ENCODE measurements at places on chromosomes 13 and 19.

GRCh38 chr19:38228491-38229439 is 4.7 kb upstream of the DPF1 start:
- no peak for DNase-seq

- DNase-seq, result no peak
These were observed 22.7 kb downstream of the USP12 start for GRCh38 chr13:27148900-27149299.

- no peak for DNase-seq
These were observed 3.7 kb upstream of the BAX start for GRCh38 chr19:48950830-48951519.

DNA sequence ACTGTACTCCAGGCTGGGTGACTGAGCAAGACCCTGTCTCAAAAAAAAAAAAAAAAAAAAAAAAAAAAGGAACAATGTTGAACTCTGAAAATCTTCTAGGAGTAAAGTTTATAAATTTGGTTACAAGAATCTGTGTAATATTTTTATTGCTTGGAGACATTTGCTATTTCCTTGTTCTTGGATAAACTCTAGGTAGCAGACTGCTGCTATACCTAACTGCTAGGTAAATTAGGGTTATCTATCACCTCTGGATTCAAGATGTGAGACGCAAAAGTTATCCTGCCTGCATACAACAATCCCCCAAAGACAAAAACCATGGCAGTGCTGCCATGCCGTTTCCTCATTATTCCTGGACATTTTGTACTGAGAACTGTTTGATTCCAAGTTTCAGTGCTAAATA is 33.7 kb downstream of the UBL3 start:
- DNase-seq, result no peak

DNA sequence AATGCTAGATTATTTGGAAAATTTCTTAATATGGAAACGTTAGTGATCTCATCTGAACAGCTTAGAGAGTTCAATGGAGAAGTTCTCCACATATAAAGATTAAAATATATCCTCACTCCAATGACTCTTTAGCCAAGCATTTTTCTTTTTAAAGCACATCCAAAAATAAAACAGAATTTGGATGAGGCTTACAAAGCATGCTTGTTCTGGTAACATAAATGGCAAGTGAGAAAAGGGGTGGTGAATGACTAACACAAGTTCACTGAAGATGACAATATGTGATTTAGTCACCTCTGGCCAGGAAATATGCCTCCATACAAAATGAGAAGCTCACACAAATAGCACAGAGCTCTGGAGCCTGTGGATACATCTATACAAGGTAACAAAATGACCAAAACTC is 253.0 kb downstream of the PCDH20 start:
- DNase-seq, result no peak

GRCh38 chr19:21028969-21029268 is 8.5 kb downstream of the ZNF430 start:
- DNase-seq, result no peak

- no peak for DNase-seq
These were observed 1.2 kb downstream of the EEF1AKMT1 start for GRCh38 chr13:20772401-20773131.

GRCh38 chr19:38889803-38890202 is 9.6 kb downstream of the SIRT2 start:
- no peak for DNase-seq

- no peak for DNase-seq
These were observed 192.6 kb downstream of the MAB21L1 start for GRCh38 chr13:35283856-35284255.

- DNase-seq, result no peak
These were observed 42.6 kb downstream of the SIAH3 start for GRCh38 chr13:45808925-45809324.

DNA sequence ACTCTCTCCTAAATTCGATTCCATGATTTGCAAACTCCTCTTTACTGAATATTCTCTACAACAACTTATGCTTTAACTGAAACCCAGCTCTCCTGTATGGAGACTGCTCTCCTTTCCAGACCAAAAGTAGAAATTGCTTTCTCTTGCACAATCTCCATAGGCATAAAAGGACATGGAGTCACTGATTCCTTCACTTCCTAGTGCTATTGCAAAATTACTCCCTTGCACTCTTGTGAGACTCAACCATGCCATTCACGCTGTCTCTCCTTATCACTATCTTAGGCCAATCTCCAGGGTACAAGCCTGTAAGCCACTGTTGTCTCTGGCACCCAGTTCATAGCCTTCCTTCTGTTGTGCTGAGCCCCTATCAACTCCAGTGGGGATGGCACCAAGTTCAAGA is 30.6 kb downstream of the SERPINE3 start:
- DNase-seq, result no peak

DNA sequence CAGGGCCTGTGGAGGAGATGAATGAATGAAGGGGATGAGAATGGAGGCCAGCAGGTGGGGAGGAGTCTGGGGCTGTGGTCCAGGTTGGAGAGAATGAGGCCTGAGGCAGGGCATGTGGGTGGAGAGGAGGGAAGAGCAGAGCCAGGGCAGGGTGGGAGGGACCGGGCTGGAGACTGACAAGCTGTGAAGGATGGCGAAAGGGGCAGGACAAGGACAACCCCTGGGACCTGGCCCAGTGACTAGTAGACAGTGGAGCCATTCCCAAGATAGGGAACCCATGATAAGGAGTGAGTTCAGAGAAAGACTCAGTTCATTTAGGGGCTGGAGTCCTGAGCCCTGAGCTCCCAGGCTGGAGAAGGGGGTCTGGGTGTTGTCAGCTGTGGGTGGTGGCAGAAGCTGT is 3.0 kb downstream of the PTH2 start:
- DNase-seq, result no peak

- DNase-seq, result no peak
These were observed 109.6 kb downstream of the KLF5 start for GRCh38 chr13:73168226-73168952.

DNA sequence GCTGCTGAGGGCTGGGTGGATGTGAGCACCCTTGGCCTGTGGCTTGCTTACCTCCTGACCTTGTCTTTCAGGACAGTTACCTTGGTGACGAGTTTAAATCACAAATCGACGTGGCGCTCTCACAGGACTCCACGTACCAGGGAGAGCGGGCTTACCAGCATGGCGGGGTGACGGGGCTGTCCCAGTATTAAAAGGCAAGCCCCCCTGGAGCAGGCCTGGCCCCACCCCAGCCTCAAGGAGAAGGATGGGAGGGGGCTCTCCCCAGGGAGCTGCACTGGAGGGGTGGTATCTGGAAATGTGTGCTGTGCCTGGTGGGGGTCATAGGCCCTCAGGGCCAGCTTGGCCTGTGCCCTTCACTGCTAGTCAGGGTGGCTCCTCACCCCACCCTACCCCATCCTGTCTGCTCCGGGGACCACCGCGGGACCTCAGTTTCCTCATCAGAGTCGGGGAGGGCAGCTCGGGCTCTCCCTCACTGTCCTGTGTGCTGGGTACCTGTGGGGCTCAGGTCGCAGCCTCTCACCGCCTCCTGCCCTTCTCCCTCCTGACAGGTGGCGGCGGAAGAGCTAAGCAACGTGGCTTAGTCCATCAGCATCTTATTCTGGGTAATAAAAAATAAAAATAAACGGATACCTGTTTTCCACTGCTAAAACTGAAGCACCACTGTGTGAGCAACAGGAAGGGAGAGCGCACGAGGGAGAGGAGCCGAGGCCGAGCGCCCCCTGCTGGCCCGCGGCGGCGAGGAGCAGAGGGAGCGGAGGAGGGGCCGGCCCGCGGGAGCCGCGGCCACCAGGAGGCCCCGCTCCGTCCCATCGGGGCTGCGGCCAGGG is 29.8 kb downstream of the CERS1 start:
- DNase-seq, result no peak

DNA sequence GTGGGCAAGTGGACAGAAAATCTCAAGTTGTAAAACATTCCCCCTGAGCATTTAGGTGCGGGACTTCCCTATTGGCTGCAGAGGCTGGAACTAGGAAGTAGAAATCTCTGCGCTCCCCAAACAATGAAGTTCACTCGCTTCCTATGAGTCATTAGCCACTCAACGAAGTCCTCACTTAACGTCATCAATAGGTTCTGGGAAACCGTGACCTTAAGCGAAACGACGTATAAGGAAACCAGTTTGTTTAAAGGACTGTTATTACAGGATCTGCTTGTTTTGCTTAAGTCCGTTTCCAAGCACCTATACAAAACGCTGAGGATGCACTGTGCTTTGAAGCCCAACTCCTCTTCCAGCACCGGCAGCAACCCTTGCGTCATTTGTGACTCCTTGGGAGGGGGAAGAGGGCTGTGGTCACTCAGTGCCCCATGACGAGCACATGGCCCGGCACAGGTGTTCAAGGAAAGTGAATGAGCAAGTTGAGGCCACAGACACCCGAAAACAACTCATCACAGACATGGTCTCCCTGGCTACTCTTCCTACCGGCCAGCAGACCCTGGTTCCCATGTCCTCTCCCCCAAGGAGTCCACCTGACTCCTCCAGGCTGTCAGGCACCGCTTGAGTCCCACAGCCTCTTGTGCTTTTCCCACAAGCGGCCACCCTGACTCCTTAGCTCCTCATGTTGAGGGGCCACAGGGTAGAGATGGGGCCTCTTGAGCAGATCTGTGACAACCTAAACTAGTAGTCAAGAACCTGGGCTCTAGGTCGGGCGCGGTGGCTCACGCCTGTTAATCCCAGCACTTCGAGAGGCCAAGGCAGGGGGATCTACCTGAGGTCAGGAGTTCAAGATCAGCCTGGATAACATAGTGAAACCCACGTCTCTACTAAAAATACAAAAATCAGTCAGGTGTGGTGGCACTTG is 4.8 kb downstream of the RPS16 start:
- no peak for DNase-seq

DNA sequence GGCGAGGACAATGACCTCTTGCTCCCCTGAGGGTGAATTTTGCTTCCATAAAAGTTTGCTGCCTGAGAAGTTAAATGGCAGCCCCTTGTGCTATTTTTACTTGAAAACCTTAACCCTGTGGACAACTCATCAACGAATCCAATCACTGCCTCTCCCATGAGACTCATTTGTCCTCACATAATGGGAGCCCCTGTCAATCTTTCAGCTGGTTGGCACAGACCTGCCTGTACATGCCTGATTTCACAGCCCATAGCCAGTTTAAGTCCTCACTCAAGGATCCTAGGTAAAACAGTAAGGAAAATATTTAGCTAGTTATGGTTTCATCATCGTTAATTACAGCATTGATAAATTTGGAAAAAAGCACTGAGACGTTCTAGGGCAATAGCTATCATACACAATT is 207.4 kb downstream of the NHLRC3 start:
- DNase-seq, result no peak

DNA sequence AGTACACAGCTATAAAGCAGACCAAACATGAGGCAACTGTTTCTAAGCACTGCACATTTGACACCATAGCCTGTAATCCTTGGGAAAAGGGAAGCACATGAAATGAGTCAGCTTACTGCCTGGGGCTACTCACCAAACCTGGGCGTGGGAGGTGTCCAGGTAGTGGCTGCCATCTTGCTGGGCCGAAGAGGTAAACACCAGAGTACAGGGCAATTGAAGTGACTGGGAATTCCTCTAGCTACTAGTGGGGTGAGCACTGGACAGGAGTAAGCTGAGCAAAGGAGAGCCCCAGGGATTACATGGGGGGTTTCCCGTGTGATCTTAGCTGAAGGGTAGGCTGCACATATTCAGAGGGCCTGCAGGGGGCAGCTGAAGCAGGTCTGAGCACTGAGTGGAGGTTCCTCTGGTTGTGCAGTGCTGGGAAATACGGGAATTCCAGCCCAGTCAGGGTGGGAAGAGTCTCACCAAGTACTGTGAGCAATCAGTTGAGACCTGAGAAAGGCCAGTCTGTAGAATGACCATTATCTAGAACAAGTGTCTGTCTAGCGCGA is 140.5 kb downstream of the SLC7A1 start:
- no peak for DNase-seq

DNA sequence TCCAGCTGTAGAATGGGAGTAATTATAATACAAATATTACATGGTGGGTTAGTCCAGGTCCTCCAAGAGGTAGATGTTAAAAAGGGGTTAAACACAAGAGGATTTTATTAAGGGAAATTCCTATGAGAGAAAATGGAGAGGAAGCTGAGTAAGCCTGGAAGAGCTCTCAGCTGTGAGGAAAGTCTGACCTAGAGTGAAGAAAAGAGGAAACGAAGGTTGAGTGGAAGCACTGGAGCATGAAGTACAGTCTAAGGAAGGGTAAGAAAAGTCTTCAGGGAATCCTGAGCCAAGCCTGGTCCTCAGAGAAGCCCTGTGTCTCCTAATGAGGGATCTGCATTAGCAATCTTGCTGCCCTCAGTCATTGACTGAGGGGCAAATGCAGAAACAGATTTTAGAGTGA is 506.2 kb downstream of the GPC5 start:
- no peak for DNase-seq

DNA sequence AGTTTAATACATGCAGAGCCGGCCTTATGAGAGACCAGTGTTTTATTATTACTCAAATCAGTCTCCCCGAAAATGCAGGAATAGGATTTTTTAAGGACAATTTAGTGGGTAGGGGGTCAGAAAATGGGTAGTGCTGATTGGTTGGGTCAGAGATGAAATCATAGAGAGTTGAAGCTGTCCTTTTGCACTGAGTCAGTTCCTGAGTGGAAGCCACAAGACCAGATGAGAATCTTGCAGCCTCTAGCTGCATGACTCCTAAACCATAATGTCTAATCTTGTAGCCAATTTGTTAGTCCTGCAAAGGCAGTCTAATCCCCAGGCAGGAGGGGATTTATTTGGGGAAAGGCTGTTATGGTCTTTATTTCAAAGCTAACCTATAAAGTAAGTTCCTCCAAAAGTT is 1163.9 kb downstream of the DIAPH3 start:
- DNase-seq, result no peak

DNA sequence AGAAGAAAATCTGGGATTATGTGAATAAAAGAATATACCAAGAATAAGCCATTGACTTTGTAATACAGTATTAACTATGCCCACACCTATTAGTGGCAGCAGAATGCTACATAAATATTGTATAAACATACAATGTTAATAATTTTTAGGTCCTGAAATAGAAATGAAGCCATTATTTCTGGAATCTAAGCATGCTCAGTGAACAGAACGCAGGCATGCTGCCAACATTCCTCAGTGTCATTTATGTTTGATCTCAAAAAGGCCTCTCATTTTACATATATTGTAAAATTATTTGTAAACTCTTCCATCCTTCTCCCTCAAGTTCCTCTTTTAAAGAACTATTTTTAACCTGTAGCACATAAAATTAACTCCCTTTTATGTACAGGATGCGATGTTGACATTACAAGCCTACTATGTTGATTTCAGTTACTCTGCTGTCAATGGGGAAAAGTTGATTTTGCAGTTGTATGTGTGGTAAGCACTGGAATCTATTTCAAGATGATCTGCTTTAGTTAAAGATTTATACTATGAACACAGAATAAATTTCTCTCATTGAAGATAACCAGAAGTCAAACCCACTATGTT is 118.8 kb downstream of the VWA8 start:
- DNase-seq, result no peak

GRCh38 chr13:101626925-101627555 is 174.6 kb downstream of the ITGBL1 start:
- DNase-seq, result no peak

All from lower leg skin (tissue), 4 donors.